ENCODE measurements at places on chromosomes 3 and 15. TPM values are rescaled to one million over a fixed set of nuclear protein-coding genes. Genes with fewer than 3 reads are reported as not detected.

SLC51A gene
- not detected for total RNA-seq

GRCh38 chr3:13693441-13693840 lies 144.5 kb downstream of the FBLN2 start:
- DNase-seq = no peak

GRCh38 chr3:71104121-71104541 lies 479.4 kb downstream of the FOXP1 start:
- DNase-seq = no peak

DNA sequence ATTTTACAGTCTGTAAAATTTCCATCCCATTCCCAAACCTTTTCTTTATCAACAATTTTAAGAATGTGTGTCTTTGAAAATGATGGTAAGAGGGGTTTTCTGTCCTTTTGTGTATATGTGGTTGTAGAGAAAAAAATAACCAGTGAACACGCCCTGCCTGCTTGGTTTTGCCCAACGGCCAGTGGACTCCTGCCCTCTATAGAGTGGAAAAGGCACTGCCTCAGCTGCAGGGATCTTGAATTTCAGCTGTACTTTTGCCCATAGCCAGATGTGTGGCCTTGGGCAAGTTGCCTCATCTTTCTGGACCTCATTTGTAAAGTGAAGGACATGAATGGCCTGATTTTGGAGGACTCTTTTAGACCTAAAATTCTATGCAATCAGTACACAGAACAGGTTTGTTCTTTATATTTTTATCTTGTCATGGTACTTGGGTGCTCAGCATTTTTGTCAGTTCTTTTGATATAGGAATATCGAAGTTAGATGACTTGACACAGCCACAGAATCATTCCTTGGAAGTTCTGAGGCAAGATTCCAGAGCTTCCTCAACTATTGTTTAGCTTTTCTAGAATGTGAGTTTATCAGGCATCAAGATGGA lies 81.0 kb downstream of the CLDN11 start:
- no peak for DNase-seq

POTEB gene
- total RNA-seq = not detected

DNA sequence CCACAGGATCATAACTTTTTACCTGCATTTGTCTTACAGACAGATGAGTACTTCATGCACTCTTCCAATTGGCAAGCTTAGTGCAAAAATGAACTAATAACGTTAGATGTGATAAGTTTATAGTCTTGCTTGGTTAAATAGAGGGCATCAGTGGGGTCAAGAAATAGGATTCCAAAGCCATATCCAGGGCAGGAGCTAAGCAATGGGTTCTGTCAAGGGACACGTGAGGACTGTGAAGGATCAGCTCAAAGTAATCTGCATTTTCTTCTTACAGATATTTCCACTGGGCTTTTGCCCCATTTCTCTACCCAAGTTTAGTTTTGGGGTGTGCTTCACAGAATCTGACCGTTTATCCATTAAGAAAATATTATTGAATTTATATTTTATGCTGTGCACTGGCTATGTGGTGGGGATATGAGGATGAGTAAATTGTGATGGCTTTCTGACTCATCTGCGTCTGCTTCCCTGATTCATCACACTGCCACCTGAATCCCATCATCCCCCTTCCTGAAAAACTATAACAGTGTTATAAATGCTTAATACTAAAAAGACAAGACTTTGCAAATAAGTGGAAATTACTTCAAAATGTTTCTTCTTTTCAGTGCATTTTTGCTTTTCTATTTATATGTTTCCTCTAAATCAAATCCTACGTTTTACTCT lies 17.5 kb downstream of the PPP2R3A start:
- DNase-seq = no peak

DNA sequence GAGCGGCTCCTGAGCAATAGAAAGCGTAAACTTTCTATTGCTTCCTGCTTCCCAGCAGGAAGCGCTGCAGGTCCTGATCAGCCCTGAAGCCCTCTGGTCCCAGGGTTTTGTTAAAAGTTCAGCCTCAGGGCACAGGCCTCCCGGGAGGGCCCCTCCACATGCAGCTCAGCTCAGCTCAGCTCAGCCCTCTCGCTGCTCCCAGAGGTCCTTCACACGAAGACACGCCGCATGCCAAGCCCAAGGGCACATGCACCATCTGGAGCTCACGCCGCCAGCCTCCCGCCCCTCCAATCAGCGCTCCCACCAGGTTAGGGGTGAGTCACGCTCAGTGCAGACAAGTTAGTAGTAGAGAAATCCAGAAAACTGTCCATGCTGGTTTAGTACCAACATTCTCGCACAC lies 12.7 kb downstream of the TKT start:
- no peak for DNase-seq

DNA sequence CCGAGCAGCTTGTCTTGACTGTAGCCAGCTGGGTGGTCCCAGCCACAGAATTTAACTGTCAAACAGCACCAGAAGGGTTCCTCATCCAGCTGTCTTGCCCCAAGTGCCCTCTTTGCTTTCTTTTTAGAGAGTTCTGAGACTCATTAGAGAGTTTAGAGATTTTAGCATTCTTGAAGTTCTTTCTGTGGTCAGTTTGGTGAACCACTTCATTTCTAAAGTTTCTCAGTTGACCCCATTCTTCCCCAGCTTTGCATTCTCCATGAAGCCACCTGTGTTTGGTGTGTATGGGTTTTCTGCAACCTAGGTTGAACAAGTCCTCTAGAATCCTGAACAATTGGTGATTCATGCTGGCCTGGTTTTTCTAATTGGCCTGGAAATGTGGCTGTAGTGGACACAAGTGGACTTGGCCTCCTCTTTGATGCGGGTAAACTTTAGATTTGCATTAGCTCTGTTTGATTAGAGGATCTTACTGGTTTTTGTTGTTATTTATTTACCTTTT lies 33.7 kb downstream of the FLNB start:
- no peak for DNase-seq

- no peak for DNase-seq
Observed at GRCh38 chr3:160665784-160666526, 11.0 kb upstream of the ARL14 start.

NMNAT3 gene
- total RNA-seq = 0.86 TPM

RTP3 gene
- 0.07 TPM for total RNA-seq

DNA sequence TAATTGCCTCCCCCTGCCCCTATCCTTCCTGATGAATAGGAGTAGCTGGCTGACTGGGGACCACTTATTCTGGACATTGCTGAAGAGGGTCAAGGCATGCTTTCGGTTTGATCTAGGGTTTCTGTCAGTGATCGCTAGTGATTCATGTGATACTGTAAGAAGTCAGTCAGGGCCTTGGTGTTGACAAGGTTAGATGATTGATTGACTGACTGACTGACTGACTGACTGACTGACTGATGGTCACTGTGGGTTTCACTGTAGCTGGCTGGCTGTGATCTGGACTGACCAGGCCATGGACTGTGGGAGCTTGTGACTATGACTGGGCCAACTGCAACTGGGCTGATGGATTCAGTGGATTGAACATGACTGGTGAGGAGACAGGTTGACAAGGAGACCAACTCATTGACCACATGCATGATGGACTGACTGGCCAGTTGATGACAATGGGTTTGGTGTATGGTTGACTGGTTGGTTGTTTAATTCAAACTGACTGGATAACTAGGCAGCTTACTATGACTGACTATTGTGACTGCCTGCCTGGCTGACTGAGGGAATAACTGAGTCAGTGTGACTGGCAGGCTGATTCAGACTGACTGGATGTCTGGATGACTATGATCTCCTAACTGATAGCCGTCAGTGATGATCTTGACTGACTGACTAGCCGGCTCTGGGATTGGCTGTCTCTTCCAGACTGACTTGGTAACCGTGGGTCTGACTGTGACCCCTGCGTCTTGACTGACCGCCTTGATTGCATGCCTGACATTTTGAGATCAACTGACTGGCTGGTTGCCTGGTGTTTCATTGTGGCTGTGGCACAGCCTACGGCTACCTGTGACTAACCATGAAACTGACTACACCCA lies 509.9 kb downstream of the SHQ1 start:
- DNase-seq = no peak

DNA sequence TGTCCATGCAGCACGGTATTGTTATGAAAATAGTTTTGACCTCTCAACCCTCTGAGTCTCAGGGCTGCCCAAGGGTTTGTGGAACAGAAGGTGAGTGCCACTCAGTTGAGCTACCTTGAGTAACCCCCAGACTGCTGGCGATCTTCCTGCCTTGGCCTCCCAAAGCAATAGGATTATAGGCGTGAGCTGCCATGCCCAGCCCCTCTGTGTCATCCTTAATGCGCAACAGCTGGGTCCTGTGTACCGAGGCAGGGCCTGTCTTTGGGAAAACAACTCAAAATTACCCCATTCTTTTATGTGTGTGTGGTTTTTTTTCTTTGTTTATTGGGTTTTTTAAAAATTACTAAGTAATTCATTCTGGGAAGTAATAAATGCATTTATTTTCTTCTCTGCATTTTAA lies 78.3 kb upstream of the TPM1 start:
- DNase-seq = no peak

GRCh38 chr3:179701176-179701827 lies 48.5 kb downstream of the USP13 start:
- DNase-seq = no peak

All from pulmonary artery endothelial cell (primary cell).